ENCODE measurements at places on chromosomes 6 and 20.
A peak's percentile ranks its signal among the peaks of the same experiment; 100 is the strongest.

- no peak for DNase-seq
Measured at GRCh38 chr6:35015476-35015875, 125.7 kb downstream of the TCP11 start.

- DNase-seq: no peak
Measured at GRCh38 chr20:49392745-49393144, 89.7 kb downstream of the KCNB1 start.

- DNase-seq: no peak
Measured at GRCh38 chr6:162220876-162221275, 506.7 kb downstream of the PRKN start.

GRCh38 chr6:104613416-104614001, 246.2 kb downstream of the HACE1 start:
- DNase-seq: no peak

DNA sequence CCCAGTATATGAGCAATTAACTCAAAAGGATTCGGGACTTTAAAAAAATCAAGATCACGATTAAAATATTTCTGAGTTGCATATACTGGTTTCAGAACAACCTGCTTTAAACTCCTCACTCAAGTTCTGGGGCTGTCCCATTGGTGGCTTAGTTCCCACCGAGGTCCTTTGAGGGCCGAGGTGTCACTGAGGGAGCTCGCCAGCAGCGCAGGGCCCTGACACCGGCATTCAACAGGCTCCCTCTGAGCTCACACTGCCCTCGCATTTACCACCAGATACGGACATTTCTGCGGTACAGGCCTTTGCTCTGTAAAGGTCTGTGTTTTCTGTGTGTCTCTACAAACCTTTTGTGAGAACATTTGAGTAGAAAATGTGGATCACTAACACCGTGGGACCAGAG, 24.4 kb upstream of the BNIP5 start:
- no peak for DNase-seq

DNA sequence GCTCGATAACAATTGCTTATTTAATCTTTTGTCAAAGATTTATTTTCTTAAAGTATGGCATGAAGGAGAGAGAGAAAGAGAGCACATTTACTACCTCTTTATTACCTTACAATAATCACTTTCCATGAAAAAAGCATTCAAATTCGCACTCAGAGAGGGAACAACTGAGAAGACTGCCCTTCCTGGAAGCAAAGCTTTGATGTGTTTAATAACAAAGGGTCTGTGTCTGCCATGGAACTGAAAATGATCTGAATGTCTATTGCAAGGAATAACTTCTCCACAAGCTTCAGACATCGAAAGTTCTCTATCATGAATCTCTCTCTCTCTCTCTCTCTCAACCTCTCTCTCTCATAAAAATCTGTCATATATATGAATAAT, 308.9 kb downstream of the HDGFL1 start:
- DNase-seq: no peak

GRCh38 chr6:170152989-170153388, 137.9 kb downstream of the DLL1 start:
- peak; percentile 71 for DNase-seq

GRCh38 chr6:79697430-79697829, 66.3 kb downstream of the SH3BGRL2 start:
- DNase-seq: no peak

DNA sequence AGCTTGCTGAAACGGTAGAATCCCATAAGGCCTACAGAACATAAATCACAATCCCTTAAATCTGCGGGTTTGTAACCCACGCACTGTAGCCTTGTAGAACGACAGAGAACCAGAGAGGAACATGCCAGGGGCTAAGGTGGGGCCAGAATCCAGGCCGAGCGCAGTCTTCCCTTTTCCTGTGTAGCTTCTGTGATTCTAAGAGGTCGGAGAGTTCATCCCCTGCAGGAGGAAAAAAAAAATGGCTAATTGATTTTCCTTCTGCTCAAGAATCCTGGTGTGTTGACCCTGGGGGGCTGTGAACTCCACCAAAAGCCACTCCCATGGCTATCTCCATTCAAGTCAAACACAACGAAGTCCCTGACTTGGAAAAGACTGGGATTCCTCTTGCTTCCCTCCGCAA, 96.3 kb downstream of the SPTLC3 start:
- DNase-seq: no peak

DNA sequence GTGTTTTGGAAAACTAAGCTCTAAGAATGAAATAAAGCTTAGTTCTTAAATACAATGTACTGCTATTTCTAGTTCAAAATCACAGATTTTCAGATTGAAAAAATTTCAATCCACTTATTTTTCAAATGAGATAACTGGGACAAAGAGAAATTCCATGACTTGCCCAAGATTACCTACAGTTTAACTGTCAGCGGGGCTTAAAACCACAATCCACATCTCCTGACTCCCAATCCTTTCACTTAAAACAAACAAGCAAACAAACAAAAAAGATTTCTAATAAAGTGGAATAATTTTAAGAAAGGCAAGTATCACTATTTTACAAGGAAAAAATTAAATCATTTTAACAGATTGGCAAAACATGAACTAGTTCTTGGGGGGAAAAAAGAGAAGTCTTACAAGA, 4.2 kb downstream of the PHIP start:
- DNase-seq: no peak

DNA sequence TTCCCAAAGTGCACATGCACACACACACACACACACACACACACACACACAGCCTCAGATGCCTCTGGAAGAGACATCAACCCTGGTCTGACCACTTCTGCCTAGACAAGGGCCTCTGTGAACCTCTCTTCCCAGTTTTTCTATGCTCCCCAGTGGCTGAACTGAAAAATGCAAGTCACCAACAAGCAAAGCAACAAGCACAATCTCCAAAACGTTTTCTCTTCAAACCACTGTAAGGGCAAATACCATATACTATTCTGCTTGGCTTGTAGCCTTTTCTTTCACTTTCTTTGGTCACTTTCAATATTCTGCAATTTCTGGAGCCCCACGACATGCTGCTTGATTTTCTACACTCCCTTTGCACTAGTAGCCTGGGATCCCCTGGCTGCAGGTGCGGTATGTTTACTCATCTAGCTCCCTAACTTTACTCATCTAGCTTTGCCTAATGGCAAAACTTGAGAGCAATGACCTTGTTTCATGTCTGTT, 121.4 kb upstream of the DST start:
- peak; percentile 20 for DNase-seq

- DNase-seq: no peak
Measured at GRCh38 chr20:21514553-21515251, 838 bp upstream of the NKX2-2 start.

DNA sequence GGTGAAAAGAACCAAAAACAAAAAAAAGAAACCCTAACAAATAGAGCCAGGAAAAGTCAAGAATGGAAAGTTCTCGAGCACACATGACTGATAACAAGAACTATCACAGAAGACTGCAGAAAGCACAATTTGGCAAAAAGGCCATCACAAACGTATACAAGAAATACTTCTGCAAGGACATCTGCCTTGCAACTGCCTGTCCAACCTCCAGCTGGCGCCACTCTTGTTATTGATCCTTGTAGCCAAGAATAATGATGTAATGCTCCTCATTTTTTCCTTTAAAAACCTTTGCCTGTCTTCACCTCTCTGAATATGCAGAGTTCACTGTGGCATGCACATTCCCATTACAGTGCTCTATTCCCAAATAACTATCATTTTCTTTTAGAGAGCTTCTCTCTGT, 87.9 kb upstream of the BMP5 start:
- DNase-seq: peak; percentile 30

DNA sequence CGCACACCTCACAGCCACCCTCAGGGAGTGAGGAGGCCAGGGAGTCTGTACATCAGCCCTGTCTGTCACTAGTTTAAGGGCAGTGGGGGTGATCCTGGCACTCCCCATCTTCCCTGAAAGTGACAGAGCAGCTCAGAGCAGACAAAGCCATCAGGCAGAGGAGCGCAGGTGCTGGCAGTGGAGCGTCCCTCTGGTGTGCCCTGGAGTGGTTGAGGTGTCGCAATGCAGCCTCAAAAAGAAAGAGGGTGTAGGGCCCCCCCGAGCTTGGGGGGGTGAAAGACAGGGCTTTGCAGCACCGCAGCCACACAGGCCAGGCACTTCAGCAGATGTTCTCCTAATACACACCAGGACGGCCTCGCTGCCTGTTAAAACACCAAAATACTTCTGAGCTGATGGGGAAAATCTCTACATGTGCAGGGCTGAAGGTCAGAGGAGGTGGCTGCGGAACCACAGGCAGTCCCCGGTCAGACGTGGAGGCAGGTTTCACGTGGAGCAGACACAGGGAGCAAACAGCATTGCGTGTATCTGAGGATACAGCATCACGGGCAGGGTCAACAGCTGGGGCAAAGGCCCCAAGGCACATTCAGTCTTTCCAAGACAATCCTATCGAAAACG, 69.5 kb downstream of the PREX1 start:
- no peak for DNase-seq

DNA sequence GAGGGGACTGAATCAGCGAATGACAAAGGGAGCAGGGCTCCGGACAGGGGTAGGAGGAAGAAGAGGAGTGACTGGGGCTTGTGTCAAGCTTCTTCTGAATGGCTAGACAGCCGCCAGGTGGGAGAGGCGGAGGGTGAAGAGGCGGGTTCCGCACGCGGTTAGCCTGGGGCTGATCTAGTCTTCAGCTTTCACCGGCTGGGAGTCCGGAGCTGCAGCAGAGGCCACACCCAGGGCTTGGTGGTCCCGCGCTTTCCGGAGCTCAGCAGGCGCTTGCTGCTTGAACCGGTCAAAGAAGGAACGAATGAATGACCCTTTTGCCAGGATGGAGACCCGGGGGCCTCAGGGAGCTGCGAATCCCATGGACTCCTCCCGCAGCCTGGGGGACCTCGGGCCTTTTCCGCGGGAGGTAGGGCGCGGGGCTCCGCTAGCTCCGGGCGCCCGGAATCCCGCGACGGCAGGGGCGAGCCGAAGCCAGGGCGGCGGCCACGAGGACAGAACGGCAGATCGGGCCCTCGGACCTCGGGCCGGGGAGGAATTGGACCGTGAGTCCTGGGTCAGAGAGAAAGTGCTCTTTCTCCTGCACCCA, at the start of gene C6orf141:
Gene C6orf141 (plus strand): TSS at position 177 of the 586 bp plus-strand sequence. CDS start 125 bp downstream, at position 302.
- DNase-seq: peak; percentile 28

GRCh38 chr6:139841794-139842215, 467.4 kb upstream of the CITED2 start:
- DNase-seq: no peak

- DNase-seq: no peak
Measured at GRCh38 chr20:36824142-36824940, 50.8 kb upstream of the DSN1 start.

DNA sequence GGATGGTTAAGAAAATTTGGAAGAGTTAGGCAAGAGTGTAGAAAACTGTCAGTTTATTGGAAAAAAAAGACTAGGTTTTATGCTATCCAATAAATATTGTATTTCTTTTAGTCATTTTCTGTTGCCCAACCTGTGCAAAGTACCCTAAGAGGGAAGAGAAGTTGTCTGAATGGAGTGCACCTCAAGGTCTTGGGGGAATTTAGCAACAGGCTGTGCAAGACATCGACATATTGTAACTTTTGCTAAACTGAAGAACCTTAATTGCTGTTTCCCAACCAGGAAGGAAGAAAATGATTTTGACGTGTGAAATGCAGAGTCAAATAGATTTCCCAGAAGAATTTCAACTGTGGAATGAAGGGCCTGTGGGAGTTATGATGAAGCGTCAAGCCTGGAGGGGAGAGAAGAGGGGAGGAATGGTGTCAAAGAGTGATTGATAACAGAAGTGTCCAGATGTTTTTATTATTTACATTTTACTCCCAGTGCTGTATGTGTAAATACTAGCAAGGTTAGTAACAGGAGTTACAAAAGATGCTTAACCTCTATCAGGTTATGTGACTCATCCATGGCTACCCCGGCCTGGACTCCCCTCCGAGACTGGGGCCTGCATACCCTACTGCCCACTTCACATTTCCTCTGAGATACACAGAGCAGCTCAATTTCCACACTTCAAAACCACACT, 246.8 kb downstream of the MYLK4 start:
- no peak for DNase-seq

DNA sequence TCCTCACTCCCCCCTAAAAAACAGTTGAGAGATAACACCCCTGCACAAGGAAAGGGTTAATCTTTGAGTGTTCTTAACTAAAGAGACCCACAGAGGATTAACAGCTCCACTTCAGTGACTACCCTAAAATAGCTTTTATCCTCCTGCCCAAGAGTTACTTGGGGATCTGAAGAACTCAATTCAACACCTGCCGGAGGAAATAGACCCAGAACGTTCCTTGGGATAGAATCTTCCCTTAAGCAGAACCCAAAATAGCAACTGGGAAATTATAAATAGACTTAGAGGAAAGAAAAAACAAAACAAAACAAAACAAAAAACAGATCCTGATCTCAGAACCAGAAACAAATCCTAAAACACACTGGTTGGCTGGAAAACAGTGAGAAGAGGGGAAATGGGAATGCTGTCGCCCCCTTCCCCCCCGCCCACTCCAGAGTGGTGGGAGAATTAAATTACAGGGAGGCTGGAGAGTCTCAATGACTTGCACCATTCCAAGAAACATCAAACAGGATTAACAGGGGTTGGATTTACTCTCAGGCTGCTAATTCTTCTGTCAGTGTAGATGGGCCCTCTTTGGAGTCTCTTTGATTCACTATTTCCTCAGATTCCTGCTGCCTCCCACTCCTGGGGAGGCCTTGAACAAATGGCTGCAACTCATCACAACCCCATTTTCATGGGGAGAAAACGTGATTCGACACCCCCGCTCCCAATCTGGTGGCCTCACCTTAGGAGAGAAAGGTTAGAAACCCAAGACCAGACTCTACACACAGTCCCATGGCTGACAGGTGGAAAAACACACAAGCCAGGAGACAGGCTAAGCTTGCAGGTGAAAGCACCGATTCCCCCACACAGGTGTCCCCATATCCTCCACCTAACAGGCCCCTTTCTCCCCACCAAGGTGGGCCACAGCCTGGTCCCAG, 1.4 kb downstream of the PLAGL2 start:
- no peak for DNase-seq

- DNase-seq: no peak
Measured at GRCh38 chr6:95288251-95288650, 289.1 kb upstream of the MANEA start.

GRCh38 chr20:23638309-23638708, 554 bp upstream of the CST3 start:
- DNase-seq: no peak

GRCh38 chr6:33822575-33823395, 19.0 kb upstream of the MLN start:
- DNase-seq: peak; percentile 82

DNA sequence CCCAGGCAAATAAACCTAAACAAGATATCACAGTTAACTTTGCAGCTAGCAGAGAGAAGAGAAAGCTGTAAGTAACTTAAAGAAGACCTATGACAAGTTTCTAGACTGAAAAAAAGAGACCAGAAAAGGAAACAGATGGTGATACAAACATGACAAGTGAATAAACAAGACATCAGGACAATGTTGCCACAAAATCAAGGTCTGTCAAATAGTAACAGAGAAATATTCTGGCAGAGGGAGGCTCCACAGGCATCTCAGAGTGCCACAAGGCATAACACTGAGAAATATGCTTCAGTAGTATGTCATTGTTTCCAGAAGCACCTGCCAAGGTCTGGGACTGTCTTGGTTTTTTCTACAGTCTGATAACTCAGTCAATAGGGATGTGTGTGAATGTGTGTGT, 332.2 kb downstream of the KHDRBS2 start:
- no peak for DNase-seq

- DNase-seq: no peak
Measured at GRCh38 chr20:61640131-61640870, 388.2 kb downstream of the CDH4 start.

GRCh38 chr20:62203378-62204030, 16.6 kb downstream of the HRH3 start:
- DNase-seq: peak; percentile 54

GRCh38 chr6:7910298-7910653, 312 bp downstream of the TXNDC5 start:
- DNase-seq: no peak

- no peak for DNase-seq
Measured at GRCh38 chr6:14110001-14110818, 7.4 kb upstream of the CD83 start.
